Stimulated activated CD4-positive, alpha-beta T cell treated with anti-CD3 and anti-CD28 coated beads, Interleukin-2, amount 100 ng/mL, for 48 hours (primary cell): ENCODE measurements at places on chromosomes 6 and 20.

DNA sequence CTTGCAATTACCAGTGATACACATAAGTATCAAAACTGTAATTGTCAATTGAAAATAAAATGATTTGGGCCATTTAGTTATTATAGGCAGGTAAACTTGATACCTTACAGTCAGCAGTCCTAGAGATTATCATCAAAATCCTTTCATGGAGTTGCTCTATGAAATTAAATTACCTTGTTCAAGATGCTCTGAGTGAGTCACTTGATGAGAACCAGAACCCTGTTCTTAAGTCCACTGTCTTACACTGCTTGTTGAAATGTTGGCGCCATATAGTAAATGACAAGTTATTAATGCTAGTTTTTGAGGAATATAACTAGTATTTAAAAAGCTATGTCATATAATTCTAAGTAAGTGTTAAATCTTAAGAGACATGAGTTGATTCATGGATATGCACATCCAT is 37.2 kb upstream of the BAG2 start:
- DNase-seq: no peak

DNA sequence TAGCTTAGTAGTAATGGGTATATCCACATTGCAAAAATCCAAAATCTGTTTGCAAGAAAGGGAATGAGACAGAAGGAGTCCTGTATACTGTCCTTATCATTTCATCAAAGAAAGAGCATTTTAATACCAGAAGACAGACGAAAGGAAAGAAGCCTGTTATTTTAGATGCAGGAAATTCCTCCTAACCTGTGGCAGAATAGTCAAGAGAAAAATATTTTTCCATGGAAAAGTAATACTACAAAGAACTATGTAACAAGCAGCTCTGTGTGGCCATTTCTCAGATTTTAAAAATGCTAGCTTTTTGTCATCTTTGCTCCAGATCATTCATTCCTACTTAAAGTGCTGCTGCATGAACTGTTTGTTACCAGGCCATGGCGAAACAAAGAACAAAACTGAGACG is 72.9 kb upstream of the SCP2D1 start:
- no peak for DNase-seq

DNA sequence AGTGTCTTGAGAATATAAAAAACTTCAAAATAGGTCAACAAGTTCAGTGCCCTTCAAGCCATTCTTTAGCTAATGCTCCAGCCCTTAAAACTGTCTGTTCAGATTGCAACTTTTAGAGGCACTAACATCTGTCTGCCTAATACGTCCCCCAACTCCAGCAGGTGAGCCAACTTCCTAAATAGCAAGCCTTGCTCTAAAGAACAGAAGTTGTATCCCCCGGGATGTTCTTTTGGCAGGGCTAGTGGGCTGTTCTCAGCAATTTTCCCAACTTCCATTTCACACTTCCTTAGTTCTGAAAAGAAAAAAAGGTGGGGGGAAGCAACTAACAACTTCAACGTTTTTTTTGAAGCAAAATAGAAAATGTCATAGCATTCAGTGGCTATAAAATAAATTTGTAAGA is 290.0 kb upstream of the PTCHD4 start:
- DNase-seq: no peak

DNA sequence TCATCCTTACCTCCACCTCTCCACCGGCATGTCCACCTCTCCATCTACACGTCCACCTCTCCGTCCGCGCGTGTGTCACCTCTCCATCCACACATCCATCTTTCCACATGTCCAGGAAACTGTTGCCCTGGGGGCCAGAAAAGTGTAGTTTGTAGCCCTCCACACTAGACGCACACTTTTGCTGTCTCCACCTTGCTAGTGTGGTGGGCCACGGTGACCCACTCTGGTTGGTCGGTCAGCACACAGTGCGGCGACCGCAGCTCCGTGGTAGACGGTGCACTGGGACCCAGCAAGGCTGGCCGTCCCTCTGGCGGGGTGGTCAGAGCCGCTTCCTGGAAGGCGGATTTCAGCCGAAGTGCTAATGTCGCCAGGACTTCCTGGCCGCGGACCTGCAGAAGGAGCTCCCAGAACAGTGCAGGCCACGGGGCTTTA is 268.6 kb downstream of the DLL1 start:
- no peak for DNase-seq
